ENCODE measurements at places on chromosomes 7 and 10.

DNA sequence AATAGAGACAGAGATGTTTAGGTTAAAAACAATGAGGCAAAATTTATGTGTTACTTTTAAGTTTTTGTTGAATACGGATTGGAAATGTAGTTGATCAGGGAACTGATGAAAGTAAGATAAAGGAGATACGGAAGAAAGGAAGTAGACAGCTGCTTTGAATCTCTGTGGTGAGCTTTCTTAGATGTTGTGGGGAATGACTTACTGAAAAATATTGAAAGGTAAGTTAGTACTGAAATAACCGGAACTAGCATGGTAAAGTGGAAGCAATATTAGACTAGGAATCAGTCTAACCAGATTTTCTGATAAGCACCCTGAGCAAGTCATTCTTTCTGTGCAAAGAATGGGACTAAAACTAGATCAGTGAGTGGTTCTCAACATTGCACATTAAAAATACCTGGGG, 34.8 kb downstream of the LUC7L2 start:
- no peak for DNase-seq

- DNase-seq = no peak
Observed at GRCh38 chr10:71338728-71339495, 19.9 kb downstream of the SLC29A3 start.

- DNase-seq = no peak
Observed at GRCh38 chr10:101894742-101895141, 51.1 kb upstream of the KCNIP2 start.

DNA sequence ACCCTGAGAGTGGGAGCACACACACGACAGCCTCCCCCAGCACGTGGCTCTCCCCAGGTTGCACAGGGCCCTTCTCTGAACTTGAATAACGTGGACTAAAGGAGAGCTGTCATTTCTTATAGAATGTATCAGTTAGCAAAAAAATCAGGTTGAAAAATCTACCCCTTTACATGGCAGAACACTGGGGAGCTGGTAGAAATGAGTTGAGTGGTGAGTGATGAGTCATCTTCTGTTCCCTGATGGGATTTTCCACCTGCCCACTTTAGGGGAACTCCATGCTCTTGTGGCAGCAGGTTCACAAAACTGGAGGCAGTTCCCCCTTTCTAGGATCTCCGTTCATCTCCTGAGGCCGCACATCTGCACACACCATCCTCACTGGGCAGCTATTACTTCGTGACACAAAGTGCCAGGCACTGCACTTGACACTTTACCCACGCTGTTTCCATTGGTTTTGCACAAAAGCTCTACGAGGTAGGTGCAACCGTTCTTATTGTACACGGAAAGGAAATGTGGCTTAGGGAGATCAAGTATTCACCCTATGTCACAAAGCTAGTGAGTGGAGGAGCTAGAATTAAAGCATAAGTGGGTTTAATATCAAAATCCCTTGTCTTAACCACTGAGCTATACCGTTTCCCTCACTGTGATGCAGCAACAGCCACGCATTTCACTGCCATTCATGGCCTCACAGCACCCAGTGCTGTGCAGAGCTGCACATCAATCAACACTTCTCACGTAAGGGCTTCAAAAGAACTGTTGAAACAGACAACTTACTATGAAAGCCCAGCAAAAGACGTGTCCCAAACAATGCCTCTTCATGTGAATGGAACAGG, 80.2 kb downstream of the RNF216 start:
- peak; percentile 65 for DNase-seq

DNA sequence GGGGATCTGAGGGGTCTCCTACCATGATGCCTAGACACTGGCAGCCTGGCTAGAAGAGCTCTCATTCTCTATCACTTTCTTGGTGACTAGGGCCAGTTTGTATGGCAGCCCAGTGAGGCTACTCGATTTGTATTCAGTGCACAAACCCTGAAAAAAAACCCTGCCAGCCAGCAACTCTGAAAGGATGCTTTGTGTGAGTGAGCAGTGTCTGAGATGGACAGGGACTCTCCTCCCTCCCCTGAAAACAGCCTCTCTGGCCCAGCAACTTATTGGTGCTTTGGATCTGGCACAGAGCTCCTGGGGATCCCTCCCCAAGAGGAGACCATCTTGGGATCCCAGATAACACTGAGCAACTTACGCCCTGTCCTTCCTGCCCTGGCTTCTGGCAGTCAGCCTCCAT, 10.8 kb upstream of the LRRC4 start:
- no peak for DNase-seq

DNA sequence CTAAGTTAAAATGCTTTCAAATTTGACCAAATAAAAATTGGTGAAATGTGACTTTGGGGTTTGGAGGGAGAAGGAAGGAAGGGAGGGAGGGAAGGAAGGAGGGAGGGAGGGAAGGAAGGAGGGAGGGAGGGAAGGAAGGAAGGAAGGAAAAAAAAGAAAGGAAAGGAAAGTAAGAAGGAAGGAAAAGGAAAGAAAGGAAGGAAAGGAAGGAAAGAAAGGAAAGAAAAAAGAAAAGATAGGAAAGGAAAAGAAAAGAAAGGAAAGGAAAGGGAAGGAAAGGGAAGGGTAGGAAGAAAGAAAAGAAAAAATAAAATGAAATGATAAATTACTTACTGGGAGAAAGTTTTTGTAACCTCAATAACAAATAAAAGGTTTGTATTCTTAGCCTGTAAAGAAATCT, 24.1 kb upstream of the GGCT start:
- DNase-seq = no peak

DNA sequence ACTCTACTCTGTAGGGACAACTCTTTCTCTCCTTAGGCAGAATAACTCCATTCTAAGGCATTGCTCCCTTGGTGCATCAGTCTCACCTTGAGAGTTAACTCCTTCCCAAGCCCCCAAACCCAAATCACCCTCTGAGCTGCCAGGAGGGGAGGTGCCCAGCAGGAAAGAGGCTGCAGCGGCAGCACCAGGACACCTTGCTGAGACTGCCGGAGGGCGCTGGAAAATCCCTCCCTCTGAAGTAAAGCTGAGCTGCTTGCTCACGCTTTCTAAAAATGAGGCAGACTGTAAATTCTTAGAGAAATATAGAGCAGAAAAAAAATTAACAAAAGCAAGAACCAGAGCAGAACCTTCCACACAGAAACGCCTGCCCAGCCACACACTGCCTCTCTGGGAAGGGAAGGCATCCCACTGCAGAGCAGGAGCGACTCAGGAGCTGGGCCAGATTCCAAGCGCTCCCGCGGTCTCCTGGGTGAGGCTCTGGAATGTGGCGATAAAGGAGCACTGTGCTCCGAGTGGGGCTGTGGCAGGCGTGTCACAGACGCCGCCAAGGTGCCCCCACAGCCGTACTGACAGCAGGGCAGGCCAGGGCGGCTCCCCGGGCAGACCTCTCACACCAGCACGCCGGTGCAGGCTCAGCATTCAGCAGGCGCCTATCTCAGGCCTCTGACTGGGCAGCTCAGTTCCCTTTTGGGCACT, 202.1 kb downstream of the TNS3 start:
- DNase-seq = no peak

GRCh38 chr7:30699706-30700495, 17.6 kb upstream of the CRHR2 start:
- DNase-seq = no peak

- no peak for DNase-seq
Observed at GRCh38 chr10:58771863-58772262, 259.2 kb downstream of the BICC1 start.

GRCh38 chr7:75889826-75890225, 11.0 kb downstream of the RHBDD2 start:
- no peak for DNase-seq

DNA sequence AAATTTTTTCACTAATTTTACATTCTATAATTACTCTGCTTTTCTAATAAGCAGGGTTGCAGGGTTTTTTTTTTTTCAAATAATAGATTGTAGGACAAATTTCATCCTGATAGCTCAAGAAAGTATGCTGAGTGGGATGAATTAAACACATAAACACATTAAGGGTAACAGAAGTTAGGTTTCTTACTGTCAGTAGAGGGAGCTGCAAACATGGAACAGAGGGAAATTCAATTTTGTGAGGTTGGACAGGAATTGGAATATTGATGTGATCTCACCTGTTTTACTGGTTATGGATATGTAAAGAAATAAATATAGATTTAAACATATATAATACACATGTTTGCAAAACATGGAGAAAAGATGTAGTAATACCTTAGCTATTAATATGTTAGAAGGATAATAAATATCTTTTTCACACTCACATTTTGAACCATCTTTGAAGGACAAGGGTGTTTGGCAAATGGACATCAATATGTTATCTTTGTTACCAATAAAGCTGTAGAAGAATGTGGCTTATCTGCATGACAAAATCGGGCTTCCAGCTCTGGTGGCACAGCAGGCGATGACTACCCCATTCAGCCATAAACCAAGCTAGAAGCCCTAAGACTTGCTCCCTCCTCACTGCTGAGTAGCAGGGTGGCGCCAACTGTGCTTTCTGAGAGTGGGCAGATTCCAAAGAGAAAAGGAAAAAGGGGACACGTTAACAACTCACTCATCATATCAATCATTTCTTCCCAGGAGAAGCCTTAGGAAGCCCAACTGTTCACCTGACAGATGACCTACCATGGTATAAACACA, 1257.4 kb downstream of the GATA3 start:
- DNase-seq = no peak

DNA sequence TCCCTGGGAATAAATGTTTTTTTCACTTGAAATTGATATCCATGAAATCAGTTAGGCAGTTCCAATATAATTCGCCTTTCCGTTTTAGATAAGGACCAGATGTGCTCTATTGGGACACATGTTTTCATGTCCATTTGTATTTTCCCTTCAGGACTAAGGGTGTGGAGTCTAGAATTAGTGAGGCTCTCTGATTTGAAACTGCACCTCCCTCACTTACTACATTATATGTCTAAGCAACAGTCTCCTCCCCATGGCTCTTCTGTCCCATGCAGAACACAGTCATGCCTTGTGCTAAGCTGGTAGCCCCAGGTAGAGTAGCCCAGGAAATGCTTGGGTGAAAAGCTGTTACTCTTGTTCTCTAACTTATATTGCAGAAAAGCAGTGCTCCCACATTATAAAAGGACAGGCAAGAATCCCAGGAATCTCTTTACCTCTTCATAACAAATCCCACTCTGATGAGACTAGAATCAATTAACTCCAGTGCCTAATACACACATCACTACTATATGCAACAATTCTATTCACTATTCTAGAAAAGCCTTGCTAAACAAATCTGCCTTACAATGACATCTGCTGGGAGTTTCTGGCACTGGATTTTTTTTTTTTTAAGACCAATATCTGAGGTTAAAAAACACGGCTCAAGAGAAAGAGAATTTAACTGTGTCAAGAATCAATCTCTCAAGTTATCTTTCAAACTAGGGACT, 293.9 kb downstream of the SNX13 start:
- no peak for DNase-seq

GRCh38 chr7:101698964-101699363, 69.9 kb upstream of the MYL10 start:
- DNase-seq = no peak

DNA sequence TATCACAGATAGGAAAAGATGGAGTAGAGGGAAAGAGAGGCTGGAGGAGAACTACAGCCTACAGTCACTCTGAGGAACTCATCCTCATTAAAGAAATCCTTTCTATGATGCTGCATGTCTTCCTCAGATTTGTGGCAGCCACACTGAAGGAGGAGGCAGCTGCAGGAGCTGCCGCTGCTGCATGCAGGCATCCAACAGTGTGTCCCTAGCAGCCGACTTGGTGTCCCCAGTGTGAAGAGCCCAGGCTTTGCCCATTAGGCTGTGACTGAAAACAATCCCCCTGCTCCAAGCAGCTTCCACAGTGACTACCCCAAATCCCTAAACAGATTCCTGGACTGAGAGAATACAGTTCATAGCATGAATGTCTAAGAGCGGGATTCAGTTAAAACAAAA, 23.1 kb downstream of the SKIDA1 start:
- DNase-seq = no peak

DNA sequence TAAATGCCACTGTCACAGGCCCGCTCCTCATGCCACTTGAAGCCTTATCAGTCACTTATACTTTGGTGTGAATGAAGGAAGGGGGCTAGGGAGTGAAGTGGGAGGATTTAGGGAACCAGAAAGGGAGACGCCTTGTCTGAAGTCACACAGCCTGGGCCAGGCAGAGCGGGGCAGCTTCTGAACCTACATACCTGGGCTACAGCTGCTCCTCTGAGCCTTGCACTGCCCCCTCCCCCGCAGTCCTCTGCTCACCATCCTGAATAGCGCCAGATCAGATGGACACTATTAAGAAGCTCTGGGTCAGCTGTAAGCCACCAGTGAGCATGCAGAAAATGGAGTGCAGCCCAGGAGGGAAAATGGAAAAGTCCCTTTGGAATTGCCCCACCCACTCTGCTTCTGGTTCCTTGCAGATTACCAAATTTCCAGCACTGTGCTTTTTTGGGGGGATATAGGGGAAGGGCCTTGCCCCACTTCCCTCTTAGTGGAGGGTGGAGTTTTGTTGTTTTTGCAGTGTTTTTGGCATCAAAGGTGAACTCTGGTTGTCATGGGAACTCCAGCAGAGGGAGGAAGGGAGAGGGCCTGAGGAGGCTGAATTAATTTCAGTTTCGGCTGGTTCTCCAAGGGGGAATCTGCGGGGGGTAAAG, 35.0 kb upstream of the ADCYAP1R1 start:
- DNase-seq = no peak

- no peak for DNase-seq
Observed at GRCh38 chr7:135386181-135386580, 123.7 kb downstream of the CNOT4 start.

Measured in stimulated activated CD8-positive, alpha-beta memory T cell treated with anti-CD3 and anti-CD28 coated beads, Interleukin-7, amount 100 ng/mL, for 4 hours (primary cell).